ENCODE measurements at places on chromosomes 6 and 20.
A peak's percentile ranks its signal among the peaks of the same experiment; 100 is the strongest.

DNA sequence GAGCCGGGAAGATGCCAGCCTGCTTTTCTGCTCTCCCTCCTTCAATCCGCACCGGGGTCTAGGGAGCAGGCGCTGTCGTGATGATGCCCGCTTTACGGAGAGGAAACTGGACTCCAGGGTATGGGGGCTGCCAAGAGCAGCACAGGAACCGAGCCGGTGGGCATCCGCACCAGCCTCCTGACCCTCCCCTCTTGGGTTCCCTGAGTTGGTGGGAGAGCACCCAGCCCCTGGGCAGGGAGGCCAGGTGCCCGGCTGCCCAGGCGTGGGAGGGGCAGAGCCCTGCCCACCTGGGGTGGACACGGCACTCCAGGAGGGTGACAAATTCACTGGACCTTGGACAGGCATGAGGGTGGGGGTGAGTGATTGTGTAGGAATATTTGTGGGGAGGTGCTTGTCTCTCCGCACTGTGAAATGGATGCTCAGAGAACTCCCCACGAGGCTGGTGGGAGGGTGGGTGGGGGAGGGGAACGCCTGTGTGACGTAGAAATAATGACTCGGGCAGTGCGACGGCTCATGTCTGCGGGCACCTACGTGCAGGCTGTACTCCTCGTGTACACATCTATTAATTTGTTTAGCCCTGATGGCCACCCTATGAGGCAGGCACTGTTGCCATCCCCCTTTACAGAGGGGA lies 173.4 kb downstream of the BMP7 start:
- DNase-seq = no peak

- no peak for DNase-seq
These were observed 49.0 kb downstream of the HNF4A start for GRCh38 chr20:44404204-44405181.

DNA sequence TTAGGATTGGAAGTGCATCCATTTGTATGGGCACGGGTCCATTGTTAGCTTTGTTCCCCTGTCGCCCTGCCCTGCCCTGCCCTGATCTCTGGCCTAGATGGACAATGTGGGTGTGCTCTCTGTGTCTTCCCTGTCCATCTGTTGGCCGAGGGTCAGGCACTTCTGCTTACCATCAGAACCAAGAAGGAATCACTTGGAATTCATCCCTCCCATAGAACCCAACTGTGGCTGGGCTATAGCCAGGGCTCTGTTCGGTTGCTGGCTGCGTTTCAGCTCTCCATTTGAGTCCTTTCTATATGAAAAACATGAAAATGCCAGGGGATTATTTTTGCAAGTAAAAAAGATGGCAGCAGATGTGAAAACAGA lies 26.6 kb upstream of the TULP4 start:
- no peak for DNase-seq

GRCh38 chr20:38290829-38291814 lies 12.8 kb upstream of the BPI start:
- DNase-seq = peak; percentile 61

- DNase-seq = no peak
These were observed 31.8 kb upstream of the ELMO2 start for GRCh38 chr20:46438156-46438750.

- DNase-seq = no peak
These were observed 252.3 kb downstream of the LY86 start for GRCh38 chr6:6840831-6841291.

GRCh38 chr6:81682235-81682795 lies 70.2 kb downstream of the TENT5A start:
- DNase-seq = no peak

Data from AG04450 (cell line).